RWPE1 (cell line): ENCODE measurements at places on chromosomes 7 and 10.

DNA sequence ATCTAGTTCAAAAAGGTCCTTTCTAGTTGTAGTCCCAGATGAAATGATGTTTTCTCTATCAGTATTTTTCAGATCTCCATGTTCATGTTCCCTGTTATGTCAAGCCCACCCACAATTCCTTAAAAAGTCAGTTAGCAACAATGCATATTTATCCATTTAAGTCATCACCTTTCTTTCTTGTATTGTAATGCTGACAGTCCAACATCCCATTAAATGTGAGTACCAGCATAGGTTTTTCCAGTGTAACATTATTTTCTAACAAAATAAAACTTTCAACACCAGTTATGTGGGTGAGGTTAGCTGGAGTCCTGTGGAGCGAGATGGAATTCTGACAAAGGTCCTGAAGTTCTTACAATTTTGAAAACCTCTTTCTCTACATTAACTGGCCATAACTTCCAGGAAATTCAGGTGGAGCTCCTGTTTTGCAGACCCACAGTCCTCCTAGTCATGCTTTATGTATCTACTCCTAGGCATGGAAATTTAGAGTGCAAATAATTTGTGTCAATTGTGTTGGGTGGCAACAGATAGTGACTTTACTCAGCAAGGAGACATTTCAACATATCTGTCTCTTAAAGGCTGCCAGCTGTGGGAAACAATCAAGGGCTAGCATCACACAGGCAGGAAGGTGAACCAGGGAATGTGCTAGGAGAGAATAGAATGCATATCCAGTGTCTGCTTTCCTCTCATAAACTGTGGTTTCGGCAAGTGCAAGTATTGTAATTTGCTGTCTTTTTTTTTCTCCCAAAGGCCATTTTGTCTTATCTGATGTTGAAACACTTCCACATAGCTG is 162.6 kb downstream of the MTERF1 start:
- no peak for DNase-seq

DNA sequence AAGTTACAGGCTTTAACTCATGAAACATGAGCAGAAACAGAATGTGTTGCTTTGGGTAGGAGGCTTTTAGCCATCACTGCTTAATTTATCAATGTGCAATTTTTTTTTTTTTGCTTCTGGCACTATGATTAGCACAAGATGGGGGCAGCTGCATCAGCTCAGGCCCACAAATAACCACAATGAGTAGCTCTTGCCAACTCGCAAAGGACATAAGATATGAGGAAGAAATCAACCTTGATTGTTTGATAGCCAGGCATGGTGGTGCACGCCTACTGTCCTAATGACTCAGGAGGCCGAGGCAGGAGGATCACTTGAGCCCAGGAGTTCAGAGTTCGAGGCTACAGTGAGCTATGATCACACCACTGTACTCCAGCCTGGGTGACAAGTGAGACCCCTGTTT is 12.3 kb downstream of the NOD1 start:
- DNase-seq, result no peak

DNA sequence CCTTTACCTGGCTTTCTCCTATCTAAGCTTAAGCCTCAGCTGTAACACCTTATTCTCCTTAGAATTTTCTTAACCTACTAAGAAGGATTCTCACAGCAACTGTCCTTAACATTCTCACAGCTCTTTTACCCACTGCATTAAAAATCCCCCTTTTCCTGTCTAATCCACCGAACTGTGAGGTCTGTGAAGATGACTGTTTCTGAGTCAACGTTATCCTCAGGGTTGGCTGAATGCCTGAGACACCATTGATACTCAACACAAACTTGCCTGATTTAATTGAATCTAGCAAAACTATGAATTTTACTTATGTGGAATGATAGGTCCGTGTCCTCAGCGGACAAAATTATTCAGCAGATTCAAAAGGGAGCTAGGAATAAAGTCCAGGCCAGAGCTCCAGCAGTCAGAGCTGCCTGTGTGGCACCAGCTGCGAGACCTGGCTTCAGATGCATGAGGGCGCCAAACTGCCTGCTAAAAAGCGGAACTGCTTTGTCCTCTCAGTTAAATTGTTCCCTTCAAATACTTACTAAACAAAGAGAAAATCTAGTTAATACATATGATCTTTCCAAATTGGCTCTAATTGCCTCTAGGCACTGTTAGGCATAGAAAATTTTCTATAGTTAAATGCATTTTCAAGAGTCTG is 33.4 kb upstream of the VWDE start:
- no peak for DNase-seq

DNA sequence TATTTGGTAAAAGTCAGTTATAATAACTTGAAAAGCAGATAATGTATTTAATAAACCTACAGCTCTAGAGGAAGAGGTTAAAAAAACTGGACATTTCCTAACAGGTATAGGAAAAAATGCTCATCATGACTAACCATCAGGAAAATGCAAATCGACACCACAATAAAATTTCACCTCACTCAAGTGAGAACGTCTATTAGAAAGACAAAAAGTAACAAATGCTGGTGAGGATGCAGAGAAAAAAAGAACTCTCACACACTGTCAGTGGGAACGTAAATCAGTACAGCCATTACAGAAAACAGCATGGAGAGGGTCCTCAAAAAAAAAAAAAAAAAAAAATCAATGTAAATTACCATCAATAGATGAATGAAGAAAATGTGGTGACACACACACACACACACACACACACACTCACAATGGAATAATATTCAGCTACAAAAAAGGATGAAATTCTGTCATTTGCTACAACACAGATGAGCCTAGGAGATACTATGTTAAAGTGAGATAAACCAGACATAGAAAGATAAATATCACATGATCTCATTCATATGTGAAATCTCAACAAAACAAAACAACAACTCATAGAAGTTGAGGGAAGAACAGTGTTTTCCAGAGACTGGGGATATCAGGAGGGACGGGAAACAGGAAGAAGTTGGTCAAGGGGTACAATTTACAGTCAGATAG is 20.1 kb downstream of the EPC1 start:
- no peak for DNase-seq

GRCh38 chr10:93125966-93126365 is 52.3 kb downstream of the CYP26A1 start:
- DNase-seq, result no peak

GRCh38 chr10:132500781-132501415 is 36.7 kb upstream of the INPP5A start:
- no peak for DNase-seq

DNA sequence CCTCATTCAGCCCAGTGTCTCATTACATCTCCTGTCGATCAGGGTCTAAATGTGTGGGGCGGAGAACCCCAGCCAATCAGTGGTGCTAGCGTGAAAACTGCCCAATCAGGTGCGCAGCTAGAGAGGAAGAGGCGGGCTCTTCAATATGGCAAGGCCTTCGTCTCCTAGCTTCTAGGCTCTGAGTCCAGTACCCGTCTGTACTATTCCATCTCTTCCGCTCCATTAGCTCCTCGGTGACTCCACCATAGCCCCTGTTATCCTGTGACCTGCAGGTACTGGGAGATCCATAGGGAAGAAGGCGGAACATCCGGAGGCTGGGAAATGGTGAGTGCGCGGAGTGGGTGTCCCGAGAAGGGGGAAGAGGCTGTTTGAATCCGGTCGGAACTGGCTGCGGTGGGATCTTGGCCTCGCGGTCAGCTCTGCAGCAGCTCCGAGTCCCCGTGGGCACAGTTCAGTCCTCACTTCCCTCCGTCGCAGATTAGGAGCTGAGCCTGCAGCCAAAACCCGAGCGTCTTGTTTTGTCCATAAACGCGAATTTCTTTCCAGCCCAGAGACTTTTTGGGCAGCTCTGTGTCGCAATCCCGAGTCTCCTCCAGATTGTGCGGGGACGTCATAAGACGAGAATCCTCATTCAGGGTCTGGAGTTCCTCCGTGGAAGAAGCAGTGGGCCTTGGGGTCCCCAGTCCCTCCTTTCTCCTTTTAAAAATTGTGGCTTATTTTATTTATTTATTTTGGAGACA is at the start of gene ZNF727:
TSS of gene ZNF727 (plus strand) at position 134 of the 740 bp plus-strand sequence. CDS start at position 322, 188 bp downstream.
- no peak for DNase-seq

- no peak for DNase-seq
Measured at GRCh38 chr10:24651923-24652322, 71.8 kb downstream of the ARHGAP21 start.

GRCh38 chr7:25325186-25325757 is 97.0 kb upstream of the NPVF start:
- no peak for DNase-seq

- no peak for DNase-seq
Measured at GRCh38 chr7:91636129-91636724, 244.3 kb downstream of the MTERF1 start.

- DNase-seq, result no peak
Measured at GRCh38 chr10:114538181-114538906, 119.7 kb downstream of the ABLIM1 start.

DNA sequence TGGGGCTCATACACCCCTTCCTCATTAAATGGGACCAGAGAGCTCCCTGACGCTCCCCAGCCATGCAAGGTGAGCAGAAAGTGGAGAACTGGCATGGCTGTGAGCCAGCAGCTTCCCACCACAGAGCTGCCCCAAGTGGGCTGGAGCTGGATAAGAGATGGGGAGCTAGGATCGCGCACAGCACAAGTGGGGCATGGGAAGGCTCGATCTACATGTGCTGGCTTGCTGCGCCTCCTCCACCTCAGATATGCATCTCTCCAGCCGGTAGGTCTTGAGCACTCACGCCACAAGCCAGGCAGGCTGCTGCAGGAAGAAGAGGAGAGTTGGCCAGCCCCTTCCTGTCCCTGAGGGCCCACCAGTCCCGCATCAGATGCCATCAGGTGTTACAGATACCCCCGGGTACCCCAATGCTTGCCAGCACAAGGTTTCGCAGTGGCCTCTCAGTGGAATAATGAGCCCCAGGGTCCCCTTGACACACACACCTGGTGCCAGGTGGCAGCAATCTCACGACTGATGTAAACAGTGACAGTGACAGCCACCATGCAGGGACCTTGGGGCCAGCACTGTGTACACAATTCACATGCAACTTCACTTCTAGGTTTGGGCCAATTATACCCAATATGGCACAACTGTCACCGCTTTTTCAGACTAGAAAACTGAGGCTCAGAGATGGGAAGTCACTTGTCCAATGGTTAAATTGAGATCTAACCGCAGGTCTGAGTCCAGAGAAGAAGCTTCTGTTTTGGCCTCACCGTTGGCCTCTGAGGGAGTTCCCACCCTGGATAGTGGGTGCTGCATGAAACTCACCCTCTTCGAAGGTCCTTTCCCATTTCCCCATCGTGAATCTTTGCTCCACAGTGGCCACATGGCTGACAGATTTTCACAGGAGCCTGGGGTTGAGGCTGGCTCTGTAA is 79.3 kb downstream of the OAT start:
- DNase-seq, result no peak

- DNase-seq, result no peak
Measured at GRCh38 chr7:80618096-80618495, 20.3 kb upstream of the CD36 start.

DNA sequence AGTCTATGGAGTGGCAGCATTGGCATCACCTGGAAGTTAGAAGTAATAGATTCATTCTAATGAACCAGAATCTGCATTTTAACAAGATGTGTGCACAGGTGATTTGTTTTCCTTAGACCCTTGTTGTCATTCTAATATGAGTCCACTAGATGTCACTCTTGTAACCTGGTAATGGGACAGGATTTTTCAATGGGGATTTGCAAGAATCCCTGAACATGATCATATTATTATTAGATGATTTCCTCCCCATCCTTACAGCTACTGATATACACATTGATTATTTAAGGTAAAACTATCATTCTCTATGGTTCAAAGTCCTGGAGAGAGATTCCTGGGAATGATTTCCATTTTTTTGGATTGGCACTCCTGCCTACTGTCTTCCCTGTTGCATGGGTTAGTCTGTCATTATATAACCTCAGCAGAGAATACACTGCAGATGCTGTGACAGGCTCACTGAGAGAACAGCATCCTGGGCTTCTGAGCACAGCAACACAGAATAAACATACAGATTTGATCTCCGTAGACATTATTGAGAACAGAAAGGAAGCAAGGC is 194.9 kb downstream of the SUGCT start:
- peak; percentile 74 for DNase-seq

- DNase-seq, result no peak
Measured at GRCh38 chr10:70894416-70894815, 6.1 kb upstream of the PCBD1 start.
